ENCODE measurements at places on chromosomes 11 and 22. TPM values are rescaled to one million over a fixed set of nuclear protein-coding genes. Genes with fewer than 3 reads are reported as not detected.

DNA sequence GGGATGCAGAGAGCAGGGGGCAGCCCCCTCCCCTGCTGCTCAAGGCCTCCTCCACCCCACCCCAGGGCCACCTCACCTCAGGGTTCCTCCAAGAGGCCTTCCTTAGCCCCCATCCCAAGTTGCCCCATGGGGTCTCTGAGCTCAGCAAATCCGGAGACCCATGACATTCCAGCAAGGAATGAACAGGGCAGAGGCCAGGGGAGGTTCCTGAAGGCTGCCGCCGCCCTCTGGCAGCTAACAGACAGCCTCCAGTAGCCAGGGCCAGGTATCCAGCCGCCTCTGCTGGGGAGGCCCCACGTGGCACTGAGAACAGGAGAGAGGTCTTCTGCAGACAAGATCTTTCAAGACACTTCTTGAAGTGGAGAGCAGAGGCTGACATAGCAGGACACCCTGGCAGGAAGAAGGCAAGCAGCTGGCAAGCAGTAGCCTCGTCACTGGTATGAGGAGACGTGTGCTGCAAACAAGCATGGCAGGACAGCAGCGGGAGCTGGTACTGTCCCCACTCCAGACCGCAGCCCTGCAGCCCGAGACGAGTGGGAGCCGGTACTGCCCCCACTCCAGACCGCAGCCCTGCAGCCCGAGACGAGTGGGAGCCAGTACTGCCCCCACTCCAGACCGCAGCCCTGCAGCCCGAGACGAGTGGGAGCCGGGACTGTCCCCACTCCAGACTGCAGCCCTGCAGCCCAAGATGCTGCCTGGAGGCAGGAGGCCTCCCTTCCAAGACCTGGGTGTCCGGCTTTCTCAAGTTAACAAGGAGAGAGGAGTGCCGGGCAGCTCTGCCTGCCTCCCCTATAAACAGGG is 190.6 kb downstream of the IGLL1 start:
- no peak for DNase-seq

DNA sequence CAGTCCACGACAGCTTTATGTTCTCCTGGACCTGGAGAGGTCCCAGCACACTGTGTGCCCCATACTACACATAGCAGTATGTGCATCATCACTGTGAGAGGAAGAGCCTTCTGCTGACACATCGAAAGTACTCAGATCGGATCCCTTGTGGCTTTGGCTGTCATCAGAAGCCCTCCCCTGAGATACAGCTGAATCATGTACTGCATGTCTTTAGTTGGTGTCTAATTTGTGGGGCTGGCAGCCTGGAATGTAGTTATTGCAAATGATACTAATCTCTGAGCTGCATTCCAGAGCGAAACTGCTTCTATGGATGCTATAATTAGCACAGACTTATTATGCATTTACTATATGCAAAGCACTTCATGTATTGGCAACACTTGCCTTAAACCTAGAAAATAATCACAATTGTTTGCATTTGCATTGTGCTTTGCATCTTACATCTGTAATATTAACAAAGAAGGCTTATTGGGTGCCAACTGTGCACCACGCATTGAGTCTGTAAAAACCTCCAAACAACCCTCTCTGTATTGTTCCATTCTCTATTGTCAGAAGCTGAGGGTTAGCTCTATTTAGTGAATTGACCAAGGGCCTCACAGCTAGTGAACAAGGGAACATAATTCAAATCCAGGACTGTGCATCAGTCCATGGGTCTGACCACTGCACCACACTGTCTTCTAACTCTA is 89.2 kb upstream of the CRTAM start:
- DNase-seq, result no peak

- DNase-seq, result no peak
Measured at GRCh38 chr11:15886866-15887265, 469.5 kb downstream of the SOX6 start.

- no peak for DNase-seq
Measured at GRCh38 chr11:33396361-33396760, 139.2 kb downstream of the HIPK3 start.

DNA sequence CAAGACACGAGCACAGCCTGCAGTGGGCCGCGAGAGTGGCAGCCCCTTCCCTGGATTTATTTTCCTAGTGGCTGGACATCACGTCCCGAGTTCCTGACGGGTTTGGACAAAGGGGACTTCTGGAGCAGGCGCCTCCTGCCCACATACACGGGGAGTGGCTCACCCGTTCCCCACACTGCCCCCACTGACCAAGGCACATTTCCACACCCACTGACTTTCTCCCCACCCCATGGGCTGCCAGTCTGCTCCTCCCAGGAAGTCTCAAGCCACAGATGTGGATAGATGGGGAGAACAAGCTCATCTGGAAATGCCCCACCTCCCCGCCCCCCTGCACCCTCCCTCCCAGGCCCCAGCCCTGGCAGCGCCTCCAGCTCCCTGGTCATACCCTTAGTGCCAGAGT is 34.0 kb upstream of the FADD start:
- DNase-seq, result no peak

DNA sequence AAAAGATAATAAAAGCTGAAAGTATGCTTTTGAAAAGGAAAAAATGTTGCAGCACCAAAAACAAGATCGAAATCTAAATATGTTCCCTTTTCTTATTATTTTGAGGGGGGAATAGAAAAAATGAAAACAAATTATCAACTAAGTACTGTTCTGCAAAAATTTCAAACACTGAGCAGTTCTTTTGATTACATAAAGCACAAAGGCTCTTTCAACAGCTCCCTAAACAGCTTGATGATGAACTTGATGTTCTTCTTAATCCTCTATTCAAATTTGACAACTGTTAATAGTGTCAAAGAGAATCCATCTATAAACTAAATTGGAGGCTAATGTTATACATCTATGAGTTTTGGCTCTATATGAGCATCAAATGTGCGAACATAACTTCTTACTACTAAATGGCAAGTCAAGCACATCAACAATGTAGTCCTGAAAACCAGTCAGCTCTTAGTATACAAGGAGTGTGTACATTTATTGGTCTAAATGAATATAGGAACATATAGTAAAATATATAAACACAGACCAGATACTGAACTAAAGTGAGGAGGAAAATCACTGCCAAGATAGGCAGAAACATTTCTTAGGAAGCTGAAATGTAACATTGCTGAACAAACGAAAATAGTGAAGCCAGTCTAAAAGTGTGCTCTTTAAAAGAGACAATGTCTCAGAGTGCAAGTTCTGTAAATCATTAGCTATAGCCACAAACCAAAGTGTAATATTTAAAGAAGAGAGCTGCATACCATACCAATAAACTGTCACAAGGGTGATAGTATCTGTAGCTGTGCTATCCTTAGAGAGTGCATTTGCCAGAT is 94.3 kb downstream of the SOX6 start:
- no peak for DNase-seq

GRCh38 chr22:21690401-21690801 is 24.6 kb downstream of the PPIL2 start:
- DNase-seq, result no peak

DNA sequence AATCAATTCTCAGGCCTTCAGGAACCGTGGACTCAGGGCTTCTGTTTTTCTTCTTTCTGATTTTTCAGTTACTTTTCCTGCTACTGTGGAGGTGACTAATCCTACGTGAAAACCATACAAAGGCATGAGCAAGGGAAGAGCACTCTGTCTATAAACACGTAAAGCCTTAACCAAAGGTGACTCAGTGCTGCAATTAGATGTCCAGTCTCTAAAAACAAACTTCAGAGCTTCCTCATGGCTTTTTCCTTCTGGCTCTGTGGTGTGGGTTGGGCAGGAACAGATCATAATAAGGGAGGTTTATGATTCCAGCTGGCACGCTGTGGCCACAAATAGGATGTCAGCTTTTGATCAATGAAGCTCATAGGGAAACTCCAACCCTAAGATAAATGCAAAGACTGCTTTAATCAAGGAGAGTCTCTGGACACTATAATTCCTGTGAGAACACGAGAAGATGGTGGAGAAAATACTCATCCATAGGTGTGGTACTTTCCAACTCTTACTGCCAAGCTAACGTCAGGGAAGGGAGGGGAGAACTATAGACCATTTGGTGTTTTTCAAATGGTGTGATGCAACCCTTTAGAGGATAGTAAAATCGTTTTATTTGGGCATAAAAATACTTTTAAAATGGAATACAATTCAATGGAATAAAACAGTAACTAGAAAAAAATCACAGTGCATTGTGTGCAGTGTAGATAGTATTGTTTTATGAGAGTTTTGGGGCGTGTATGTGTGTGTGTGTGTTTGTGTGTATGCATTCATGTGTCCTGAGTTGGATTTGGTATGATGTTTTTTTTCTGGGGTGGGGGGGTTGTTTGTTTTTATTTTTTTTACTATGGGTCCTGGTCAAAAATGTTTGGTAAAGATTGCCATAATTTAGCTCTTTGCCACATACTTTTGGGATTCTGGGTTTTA is at the start of gene NXPE2:
Gene NXPE2 (plus strand): TSS at position 403 of the 912 bp plus-strand sequence. CDS start 49 bp downstream, at position 452.
- DNase-seq, result no peak

KCNJ5 gene
- total RNA-seq, result 26.9 TPM

GRCh38 chr11:47987781-47988180 is 7.4 kb downstream of the PTPRJ start:
- DNase-seq, result peak; percentile 30

- no peak for DNase-seq
Measured at GRCh38 chr11:69889400-69890318, 70.4 kb upstream of the FGF3 start.

DNA sequence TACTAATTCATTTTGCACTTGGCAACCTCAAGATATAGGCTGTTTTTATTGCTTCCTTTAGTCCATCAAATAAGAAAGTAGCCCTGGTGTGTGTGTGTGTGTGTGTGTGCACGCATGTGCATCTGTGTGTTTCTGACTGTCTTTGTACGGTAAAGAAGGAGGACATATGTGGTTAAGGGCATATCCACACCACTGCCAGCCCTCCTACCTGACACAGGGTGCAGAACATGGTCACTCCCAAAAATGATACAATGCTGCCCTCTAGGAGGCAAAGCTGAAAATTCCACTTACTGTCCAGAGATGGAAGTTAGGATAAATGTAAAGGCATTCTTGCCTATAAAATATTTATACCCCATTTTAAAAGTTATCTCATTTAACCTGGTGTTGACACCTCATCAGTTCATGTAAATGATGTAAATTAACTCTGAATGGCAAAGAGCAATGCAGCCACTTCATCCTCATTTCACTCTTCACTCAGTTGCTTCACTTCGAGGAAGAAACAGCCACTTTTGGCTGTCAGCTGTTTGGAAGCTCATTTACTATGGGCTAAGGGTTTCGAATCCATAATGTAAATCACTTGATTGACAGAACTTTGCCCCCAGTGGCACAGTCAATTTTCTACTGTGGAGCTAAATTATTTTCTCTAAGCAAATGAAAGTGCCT is 83.1 kb upstream of the MTNR1B start:
- no peak for DNase-seq
